Memory B cell (primary cell): ENCODE measurements at places on chromosomes 5 and 9.
A peak's percentile ranks its signal among the peaks of the same experiment; 100 is the strongest.

DNA sequence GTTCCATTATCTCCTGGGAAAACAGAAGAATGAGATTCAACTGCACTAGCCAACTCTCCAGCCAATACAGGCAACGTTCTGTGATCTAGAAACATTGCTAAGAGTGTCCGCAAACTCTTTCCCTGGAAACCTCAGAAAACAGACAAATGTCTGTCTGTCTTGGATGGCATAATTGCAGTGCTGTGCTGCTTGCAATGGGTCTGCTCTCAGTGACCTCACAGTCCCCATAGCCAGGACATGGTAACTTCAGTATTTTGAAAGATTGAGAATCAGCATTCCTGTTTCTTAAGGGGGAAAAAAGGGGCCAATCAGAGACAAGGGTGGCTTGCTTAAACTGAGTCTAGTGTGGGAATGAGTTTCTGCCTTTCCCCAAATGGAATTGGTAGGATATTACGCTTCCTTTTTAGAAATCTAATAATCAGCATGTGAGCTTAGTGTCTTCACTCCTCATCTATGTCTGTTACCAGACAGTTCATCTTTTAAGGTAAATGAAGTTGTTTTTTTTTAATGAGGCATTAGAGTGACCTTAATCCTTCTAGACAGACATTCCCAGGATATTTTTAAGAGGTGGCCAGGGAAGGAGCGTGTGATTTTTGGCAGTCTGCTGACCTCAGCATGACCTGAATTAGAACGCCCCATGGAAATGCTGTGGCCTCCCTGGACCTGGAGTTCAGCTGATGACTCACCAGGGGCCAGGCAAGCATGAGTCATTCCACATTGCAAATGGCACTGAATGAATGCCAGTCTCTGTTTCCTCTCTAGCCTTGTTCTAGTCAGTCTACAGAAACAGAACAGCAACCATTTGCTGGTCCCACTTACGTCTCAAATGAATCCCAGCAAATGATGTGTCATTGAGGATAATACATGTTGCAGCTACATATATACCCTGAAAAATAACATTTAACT is 210.2 kb upstream of the ACTBL2 start:
- peaks cover 1% of the 10 kb centered on the region for H3K27me3 ChIP-seq
- H3K36me3 ChIP-seq = no peaks in the 10 kb centered on the region
- DNase-seq = no peak
- no peak overlapping the region for H3K4me3 ChIP-seq
- no peaks in the 10 kb centered on the region for H3K4me1 ChIP-seq

DNA sequence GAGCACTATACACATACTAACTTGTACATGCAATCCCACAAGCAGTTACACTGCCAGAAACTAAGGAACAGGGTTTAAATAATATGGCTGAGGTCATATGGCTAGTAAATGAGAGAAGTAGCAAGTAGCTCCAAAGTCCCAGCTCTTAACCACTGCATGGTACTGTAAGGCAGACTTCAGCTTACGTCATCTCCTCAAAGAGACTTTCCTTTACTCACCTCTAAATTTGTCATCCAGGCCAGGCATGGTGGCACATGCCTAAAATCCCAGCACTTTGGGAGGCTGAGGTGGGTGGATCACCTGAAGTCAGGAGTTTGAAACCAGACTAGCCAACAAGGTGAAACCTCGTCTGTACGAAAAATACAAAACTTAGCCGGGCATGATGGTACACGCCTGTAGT is 20.4 kb upstream of the SELENOP start:
- H3K27ac ChIP-seq = no peak overlapping the region
- H3K36me3 ChIP-seq = no peaks in the 10 kb centered on the region
- no peaks in the 10 kb centered on the region for H3K4me1 ChIP-seq
- DNase-seq = no peak

GRCh38 chr5:61002611-61003355 is 57.8 kb downstream of the NDUFAF2 start:
- no peak for DNase-seq
- H3K36me3 ChIP-seq = peaks cover 1% of the 10 kb centered on the region
- peak overlapping the region; percentile 14 for H3K27ac ChIP-seq
- no peak overlapping the region for H3K4me3 ChIP-seq
- H3K27me3 ChIP-seq = no peaks in the 10 kb centered on the region

DNA sequence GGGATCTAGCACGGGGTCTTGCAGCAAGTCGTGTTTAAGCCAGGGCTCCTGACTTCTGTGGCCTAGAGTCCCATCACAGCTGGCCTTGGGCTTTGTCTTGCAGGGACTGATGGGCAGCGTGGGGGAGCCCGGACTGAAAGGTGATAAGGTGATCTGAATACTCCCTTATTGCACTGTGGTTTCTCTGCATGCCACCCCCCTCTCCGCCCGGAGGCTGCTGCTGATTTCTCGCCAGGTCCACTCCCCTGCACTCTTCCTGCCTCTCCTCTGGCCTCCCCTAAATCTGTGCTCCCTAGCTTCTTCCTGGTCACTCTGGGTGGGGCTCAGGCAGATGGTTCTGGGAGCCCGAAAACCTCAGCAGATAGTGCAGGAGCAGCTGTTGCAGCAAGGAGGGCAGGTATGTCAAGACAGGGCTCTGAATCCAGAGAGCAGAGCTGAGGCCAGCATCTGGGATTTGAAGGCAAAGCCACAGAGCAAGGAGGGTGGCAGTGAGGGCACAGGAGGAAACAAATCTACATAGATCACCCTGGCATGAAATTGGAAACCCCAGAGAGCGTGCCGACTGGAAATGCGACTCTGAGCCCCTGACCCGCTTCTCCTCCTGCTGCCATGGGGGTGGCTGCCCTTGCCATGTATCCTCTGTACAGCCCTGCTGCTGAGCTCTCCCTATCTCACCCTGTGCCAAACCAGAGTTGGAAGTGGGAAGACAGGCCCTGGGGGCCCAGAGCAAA is 76.5 kb downstream of the COL27A1 start:
- H3K27me3 ChIP-seq = peaks cover 17% of the 10 kb centered on the region
- H3K4me3 ChIP-seq = no peak overlapping the region
- DNase-seq = no peak
- H3K4me1 ChIP-seq = no peaks in the 10 kb centered on the region
- no peaks in the 10 kb centered on the region for H3K36me3 ChIP-seq
- H3K27ac ChIP-seq = no peak overlapping the region

DNA sequence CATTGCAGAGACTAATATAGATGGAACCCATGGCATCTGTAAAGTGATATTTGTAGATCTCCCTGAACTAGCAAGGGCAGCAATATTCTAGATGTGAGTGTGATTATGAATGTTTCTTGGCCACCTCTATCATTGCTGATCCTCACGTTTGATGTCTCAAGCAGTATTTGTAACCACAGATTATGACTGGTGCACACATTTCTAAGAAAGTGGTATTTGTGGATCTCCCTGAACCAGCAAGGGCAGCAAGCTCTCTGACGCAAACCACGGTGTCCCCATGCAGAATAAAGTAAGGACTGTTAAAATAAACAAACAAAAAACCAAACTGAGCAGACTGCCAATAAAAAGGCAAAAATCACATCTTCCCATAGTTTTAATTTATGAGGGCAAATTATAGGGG is 301.3 kb downstream of the CSNK1G3 start:
- H3K4me3 ChIP-seq = no peak overlapping the region
- H3K36me3 ChIP-seq = no peaks in the 10 kb centered on the region
- peaks cover 14% of the 10 kb centered on the region for H3K4me1 ChIP-seq
- peaks cover 4% of the 10 kb centered on the region for H3K27me3 ChIP-seq

GRCh38 chr5:173764332-173765028 is 123.7 kb upstream of the CPEB4 start:
- no peak overlapping the region for H3K27ac ChIP-seq
- no peak for DNase-seq
- peaks cover 7% of the 10 kb centered on the region for H3K27me3 ChIP-seq
- H3K4me1 ChIP-seq = peaks cover 23% of the 10 kb centered on the region
- no peak overlapping the region for H3K4me3 ChIP-seq

GRCh38 chr5:58412081-58412480 is 47.8 kb downstream of the PLK2 start:
- H3K4me1 ChIP-seq = no peaks in the 10 kb centered on the region
- H3K27me3 ChIP-seq = peaks cover 10% of the 10 kb centered on the region
- H3K36me3 ChIP-seq = no peaks in the 10 kb centered on the region
- no peak overlapping the region for H3K27ac ChIP-seq
- DNase-seq = no peak

GRCh38 chr5:67746103-67746502 is 469.5 kb upstream of the PIK3R1 start:
- peaks cover 3% of the 10 kb centered on the region for H3K27me3 ChIP-seq
- H3K27ac ChIP-seq = no peak overlapping the region
- H3K4me3 ChIP-seq = no peak overlapping the region
- H3K4me1 ChIP-seq = no peaks in the 10 kb centered on the region
- H3K36me3 ChIP-seq = no peaks in the 10 kb centered on the region

DNA sequence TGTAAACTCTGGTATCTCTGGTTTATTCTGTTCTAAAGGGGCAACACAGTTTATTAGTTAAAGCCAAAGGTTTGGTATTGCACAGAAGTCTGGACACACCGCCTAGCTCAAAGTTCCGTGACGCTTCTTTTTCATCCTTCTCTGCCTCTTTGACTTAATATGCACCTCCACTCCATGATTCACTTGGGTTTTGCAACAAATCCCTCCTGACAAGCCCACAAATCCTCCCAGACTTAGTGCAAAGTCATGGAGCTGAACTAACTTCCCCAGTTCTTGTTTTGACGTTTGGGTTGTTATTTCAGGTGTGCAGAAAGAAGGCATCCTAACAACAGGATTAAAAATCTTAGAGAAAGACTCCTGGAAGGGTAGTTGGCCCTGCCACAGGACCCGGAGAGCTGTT is 441.6 kb upstream of the DMAC1 start:
- H3K27me3 ChIP-seq = peaks cover 2% of the 10 kb centered on the region
- no peak overlapping the region for H3K4me3 ChIP-seq
- no peak overlapping the region for H3K27ac ChIP-seq
- no peaks in the 10 kb centered on the region for H3K36me3 ChIP-seq

DNA sequence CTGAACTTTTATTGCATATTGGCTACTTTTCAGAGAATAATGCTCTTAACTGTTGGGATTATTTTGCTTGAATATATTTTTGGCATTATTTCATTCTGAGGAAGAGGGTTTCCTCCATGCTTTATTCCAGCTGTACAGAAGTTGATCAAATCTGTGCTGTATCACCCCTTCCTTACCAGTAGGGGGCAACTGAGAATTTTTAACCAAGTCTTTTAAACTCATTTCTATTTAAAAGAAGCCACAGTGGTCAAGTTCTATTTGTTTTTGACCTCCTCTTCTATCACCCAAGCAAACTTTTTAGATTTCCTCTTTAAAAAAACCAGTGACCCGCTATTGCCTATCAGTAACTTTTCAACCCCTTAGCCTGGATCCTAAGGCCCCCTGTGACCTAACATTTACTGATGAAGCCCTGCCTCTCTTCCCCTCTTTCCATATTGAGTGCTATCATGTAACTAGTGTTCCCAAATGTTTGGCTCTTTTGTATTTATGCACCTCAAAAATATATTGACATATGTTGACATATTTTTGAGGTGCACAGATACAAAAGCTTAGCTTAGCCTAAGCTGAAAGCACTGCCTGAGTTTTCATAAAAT is 80.6 kb downstream of the FBXO4 start:
- DNase-seq = no peak
- H3K27me3 ChIP-seq = no peaks in the 10 kb centered on the region
- H3K27ac ChIP-seq = no peak overlapping the region
